Fibroblast of skin of right biceps (primary cell): ENCODE measurements at places on chromosomes 7 and 10.

DNA sequence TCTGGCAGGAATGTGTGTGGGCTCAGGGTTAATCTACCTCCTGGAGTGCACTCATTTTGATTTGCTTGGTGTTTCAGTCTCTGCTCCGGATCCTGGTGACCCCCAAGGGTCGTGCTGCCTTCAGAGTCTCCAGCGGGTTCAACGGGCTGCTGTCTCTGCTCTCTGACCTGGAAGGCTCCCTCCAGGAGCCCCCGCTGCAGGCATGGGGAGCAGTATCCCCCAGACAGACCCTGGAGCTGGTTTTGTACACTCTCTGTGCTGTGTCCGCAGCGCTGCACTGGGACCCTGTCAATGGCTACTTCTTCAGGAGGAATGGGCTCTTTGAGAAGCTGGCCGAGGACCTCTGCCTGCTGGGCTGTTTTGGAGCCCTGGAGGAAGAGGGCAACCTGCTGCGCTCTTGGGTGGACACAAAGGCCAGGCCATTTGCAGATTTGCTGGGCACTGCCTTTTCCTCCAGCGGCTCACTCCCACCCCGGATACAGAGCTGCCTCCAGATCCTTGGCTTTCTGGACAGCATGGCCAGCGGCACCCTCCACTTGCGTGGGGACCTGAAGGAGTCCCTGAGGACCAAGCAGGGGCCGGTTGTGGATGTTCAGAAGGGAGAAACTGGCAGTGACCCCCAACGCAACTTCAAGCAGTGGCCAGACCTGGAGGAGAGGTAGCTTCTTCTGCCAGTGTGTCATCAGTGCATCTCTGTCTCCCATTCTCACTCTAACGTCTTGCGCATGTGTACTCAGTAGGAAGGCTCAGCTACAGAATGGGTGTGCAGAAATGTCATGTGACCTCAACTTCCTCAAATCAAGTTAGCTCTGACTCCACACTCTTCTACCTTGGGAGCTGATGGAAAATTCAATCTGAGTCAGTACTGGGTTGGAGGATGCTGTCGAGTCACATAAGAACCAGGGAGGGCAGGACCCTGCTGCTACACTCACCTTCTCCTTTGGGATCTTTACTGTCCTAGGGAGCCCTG, 58.5 kb downstream of the WDFY4 start:
- DNase-seq, result no peak

DNA sequence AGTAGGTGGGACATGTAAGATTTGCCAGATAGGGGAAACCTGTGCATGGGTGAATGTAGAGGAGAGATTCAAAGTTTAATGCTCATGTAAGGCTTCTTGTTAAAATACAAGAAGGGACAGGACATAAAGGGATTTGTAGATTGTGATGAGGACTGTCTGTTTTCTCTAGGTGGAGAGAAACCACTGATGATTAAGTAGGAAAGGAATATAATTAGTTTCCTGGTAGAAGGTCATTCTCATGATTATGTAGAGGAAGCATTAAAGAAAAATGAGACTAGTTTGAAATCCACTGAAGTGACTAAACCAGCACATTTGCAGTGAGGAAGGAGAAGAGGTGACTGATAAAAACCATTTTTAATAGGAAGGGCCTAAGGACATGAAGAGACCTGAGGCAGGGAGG, 19.6 kb upstream of the MACC1 start:
- DNase-seq, result peak; percentile 81

GRCh38 chr7:155383756-155384491, 74.0 kb upstream of the EN2 start:
- no peak for DNase-seq

- DNase-seq, result no peak
Observed at GRCh38 chr7:31778296-31778695, 91.3 kb downstream of the PPP1R17 start.

GRCh38 chr7:144534196-144534595, 130.7 kb upstream of the NOBOX start:
- DNase-seq, result no peak

GRCh38 chr10:84269162-84269561, 24.3 kb downstream of the RGR start:
- DNase-seq, result no peak

DNA sequence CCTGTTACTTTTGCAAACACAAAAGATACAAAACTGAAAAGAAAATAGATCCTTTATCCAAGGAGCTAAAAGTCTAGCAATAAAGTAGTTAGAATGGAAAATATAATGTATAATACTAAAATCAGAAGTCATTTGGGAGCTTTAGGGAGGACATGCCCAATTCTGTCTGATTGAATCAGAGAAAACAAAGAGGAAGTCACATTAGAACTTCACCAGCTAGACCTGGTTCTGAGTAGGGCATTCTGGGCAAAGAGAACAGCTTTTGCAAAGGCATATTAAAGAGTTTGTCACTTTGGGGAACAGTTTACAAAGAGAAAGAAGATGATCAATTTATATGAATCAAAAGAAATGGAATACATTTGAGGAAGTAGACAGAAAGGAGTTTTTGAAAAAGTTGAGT, 107.0 kb upstream of the PRSS1 start:
- no peak for DNase-seq

GRCh38 chr7:21054427-21055112, 267.9 kb upstream of the SP8 start:
- no peak for DNase-seq

DNA sequence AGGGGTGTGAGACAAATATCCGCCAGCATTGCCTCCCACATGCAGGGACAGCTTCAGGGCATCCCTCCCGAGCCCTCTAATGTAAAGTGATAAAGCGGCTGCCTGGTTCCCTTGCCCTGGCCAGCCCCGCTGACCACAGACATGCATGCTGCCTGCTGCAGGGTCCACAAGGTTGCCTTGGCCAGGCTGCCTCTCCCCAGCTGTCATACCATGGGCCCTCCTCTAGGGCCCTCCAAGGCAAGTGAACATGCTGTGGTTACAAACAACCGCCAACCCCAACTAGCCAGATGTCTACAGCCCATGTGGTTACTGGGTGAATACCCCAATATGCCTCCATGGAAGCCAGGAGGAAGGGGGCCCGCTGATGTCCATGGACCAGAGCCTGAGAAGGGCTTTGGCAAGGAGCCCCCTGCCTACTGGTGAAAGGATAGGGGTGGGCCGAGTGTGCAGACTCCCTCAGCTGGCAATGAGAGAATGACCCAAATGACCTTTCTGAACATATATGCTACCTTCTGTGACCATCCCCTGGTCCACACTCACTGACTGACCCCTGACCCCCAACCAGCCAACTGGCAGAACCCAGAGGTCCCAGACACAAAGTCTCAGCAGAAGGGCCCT, 37.4 kb downstream of the GRID1 start:
- no peak for DNase-seq

- no peak for DNase-seq
Observed at GRCh38 chr10:106799776-106800175, 364.7 kb downstream of the SORCS1 start.

GRCh38 chr7:132666774-132667172, 90.5 kb upstream of the PLXNA4 start:
- DNase-seq, result no peak

DNA sequence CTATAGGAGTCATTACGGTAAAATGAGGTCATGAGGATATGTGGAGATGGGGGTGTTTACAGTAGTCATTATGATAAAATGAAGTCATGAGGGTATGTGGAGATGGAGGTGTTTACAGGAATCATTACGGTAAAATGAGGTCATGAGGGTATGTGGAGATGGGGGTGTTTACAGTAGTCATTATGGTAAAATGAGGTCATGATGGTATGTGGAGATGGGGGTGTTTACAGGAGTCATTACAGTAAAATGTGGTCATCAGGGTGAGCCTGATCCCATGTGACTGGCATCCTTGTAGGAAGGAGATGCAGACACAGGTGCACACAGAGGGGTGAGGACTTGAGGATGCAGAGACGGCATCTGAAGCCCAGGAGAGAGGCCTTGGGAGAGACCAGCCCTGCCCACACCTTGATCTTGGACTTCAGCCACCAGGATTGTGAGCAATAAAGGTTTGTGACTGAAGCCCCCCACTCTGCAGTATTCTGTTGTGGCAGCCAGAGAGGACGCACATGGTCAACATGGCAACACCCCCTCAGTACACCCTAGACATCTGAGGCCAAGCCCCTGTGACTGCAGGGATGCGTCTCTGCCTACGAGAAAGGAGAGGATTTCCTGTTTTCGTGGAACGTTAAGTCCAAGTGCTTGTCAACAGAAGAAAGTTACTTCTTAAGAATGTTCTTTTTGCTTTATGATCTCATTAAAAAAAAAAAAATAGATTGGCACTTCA, 544.4 kb downstream of the DNAJB6 start:
- DNase-seq, result no peak

DNA sequence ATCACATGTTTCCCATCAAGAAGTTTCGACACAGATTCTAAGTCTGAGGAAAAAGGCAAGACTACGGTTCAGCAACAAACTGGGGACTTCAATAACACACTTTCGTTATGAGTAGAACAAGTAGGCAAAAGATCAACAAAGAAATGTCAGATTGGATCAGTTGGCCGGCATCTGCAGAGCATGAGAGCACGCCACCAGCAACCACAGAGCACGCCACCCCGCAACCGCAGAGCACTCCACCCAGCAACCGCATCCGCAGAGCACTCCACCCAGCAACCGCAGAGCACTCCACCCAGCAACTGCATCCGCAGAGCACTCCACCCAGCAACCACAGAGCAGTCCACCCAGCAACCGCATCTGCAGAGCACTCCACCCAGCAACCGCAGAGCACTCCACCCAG, 89.7 kb upstream of the FAM20C start:
- no peak for DNase-seq

DNA sequence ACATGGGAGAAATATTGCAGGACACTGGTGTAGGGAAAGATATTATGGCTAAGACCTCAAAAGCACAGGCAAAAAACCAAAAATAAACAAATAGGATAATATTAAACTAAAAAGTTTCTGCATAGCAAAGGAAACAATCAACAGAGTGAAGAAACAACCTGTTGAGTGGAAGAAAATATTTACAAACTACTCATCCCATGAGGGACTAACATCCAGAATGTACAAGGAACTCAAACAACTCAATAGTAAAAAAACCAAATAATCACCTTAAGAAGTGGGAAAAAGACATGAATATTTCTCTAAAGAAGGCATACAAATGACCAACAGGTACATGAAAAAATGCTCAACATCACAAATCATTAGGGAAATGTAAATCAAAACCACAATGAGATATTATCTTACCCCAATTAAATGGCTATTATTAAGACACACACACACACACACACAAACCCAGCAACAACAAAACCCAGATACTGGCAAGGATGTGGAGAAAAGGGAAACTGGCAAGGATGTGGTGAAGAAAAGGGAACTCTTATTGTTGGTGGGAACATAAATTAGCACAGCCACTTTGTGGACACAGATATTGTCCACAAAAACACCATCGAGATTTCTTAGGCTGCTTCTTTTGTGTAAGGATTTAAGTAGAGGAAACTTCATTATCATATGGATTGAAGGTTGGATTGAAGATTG, 9.8 kb upstream of the RAB18 start:
- DNase-seq, result no peak

GRCh38 chr7:5177060-5177459, 13.0 kb upstream of the WIPI2 start:
- peak; percentile 7 for DNase-seq

GRCh38 chr10:119466076-119466475, 76.4 kb downstream of the RGS10 start:
- DNase-seq, result no peak

- no peak for DNase-seq
Observed at GRCh38 chr10:75243426-75243825, 7.7 kb upstream of the COMTD1 start.

DNA sequence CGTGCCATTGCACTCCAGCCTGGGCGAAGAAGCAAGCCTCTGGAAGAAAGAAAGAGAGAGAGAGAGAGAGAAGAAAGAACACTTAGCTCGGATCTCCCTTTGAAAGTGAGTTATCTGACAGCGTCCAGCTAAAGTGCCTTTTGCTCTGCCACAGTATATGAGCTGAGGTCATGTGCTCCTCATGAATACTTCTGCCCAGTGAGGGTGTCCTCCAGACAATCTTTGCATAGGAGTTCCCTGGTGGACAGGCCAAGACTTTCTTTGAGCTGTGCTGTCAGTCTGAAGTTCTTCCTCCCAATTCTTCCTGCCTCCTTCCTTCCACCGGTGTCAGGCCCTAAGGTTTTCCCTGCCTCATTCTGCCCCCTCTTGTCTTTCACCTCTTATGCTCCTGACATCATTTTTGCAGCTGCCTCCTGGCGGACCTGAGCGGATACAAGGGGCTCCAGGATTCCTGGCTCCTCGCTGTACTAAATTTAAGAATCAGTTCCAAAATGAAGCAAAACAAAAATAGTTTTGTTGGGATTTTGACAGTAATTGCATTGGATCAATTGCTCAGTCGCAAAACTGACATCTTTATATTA, 31.9 kb downstream of the XRCC2 start:
- DNase-seq, result no peak

DNA sequence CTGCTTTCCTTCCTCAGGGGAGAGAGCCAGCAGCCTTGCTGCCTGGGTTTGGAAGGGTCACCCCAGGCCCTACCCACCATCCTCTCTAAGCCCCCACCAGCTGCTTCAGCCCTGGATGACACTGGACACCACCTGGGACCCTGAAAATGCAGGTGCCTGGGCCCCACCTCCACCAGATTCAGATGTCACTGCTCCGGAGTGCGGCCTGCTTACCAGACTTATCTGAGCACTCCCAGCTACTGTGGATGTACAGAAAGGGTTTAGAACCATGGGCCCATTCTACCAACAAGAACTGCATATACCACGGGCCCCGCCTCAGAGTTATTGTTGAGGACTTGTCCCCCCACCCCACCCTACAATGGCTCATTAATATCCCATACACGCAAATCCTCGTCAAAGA, 172.3 kb downstream of the PTPRN2 start:
- no peak for DNase-seq

DNA sequence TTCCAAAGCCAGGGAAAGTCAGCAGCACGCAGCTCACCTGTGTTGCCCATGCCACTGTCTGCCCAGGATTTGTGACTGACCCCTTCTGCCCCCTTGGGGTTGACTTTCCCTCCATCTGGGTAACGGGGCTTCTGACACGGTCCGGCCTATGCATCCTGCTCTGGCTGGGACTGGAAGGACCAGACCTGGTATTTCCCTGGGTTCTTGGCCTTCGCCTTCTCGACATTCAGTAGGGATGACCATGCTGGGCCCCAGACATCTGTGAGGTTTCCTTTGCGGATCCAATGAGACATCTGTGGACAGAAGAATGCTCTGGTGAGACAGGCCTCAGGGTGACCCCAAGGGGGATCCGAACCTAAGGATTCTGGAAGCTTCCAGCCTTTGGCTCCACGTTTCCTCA, 34.2 kb upstream of the ZNF716 start:
- no peak for DNase-seq

- no peak for DNase-seq
Observed at GRCh38 chr7:142791502-142791901, 20.7 kb downstream of the PRSS2 start.
